Epithelial cell of umbilical artery (primary cell): ENCODE measurements at places on chromosomes 4 and X. TPM values are rescaled to one million over a fixed set of nuclear protein-coding genes. Genes with fewer than 3 reads are reported as not detected.

Gene PQBP1
- total RNA-seq = 79.9 and 99.7 TPM in 2 replicates

Gene ATP2B3
- total RNA-seq = not detected in 2 replicates

Gene STATH
- total RNA-seq = not detected in 2 replicates

Gene TCEAL6
- not detected in 2 replicates for total RNA-seq

Gene RIBC1
- 0.30 and 0.32 TPM in 2 replicates for total RNA-seq

Gene VSIG1
- 0.46 and 0.97 TPM in 2 replicates for total RNA-seq
